ENCODE measurements at places on chromosomes 11 and 22.
A peak's percentile ranks its signal among the peaks of the same experiment; 100 is the strongest.

- peak; percentile 65 for DNase-seq
Measured at GRCh38 chr22:29394931-29395581, 6.7 kb upstream of the AP1B1 start.

DNA sequence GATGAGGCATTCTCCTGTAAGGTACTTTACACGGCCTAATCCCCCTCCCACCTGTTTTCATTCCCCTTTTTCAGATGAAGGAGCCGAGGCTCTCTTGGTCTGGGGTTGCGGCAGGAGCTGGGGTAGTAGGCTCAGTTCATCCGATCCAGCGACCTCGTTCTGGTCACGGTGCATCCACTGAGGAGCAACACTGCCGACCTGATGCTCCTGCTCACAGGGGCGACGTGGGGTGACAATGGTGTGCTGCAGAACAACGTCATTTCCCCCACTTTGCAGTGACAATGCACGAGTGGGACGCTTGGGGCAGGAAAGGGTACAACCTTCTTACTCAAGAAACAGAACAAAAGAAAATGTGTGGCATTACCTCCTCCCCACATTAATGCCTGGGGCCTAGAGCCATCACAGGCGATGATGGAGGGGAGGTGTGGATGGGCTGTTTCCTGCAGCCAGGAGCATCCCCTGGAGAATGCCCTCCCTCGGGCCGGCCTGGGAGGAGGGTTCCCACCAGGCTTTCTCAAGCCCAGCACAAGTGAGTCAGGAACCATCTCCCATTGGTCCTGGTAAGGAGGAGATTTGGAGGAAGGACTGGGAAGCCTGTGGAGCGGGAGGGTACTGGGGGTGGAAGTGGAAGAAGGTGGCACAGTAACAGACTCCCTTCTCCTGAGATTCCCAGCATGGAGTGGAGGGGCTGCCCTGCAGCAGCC lies 125.6 kb downstream of the SPATA19 start:
- no peak for DNase-seq

DNA sequence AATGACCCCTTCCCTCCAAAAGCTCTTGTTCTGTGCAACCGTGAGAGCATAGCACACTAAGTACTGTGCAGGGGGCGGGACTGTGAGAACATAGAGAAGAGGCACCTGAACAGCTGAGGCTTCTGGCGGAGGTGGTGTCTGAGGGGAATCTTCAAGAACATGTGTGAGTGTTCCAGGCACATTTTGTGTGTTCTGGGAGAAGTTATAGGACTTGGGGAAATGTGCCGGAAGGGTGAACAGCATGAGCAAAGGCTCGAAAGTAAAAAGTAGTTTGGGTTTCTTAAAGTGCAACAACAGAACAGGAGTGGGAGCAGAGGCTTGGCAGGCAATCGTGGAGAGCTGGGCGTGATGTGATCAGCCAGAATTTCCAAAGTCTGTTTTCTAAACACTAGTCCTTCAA lies 12.4 kb upstream of the SYN3 start:
- DNase-seq: no peak

DNA sequence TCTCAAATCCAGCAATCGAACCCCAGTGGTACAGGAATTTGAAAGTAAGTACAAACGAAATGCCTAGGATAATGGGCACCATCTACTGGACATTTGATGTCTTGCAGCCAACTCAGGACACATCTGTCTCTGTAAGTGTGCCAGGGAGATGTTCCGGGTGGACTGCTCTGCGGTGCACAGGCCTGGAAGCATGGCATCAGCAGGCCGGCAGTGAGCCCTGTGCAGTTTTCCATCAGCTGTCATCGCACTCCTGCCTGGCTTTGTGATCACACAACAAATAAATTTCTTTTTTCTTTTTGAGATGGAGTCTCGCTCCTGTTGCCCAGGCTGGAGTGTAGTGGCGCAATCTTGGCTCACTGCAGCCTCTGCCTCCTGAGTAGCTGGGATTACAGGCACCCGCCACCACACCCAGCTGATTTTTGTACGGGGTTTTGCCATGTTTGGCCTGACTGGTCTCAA lies 71.0 kb downstream of the JAM3 start:
- DNase-seq: peak; percentile 77

DNA sequence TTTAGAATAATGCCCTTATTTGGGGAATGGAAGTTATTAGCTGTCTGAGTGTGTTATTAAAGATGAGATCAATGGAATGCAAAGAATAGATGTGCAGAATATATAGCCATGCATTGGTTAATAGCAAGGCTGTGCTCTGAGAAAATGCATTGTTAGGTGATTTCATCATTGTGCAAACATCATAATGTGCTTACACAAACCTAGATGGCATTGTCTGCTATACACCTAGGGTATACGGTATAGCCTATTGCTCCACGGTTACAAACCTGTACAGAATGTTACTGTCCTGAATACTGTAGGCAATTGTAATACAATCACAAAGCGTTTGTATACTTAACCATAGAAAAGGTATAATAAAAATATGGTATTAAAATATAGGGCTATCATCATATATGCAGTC lies 25.5 kb downstream of the SLC5A12 start:
- no peak for DNase-seq

DNA sequence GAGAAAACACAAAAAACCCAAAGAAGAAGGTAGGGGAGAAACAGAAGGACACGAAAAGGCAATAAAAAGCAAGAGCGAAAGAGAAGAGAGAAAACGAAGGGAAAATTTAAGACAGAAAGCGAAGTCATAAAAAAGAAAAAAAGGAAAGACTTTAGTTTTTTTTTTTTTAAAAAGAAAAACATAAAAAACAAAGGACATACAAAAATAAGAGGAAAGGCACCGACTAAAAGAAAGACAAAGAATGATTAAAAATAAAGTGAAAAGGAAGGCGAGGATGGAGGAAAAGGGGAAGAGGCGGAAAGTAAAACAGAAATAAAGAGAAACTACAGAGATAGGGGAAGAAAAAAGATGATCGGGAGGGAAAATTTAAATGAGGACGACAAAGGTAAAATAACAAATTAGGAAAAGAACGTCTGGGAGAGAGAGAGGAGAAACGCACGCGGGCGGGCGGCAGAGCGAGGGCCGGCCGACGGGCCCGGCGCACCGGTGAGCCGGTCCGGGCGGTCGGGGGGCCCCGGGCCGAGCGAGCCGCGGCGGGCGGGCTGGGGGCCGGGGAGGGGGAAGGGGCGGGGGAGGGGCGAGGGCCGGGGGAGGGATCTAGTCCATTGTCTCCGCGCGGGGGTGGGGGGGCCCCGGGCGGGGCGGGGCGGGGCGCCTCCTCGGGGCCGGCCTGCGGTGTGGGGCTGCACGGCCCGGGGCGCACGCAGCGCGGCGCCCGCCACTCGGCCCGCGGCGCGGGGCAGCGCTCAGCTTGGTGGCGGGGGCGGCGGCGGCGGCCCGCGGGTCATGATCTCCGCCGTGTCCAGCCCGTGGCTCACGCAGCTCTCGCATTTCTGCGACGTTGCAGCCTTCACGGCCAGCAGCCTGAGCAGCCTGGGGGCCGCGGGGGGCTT lies at the start of gene TBX1:
TSS of gene TBX1 (plus strand) at position 721 of the 893 bp plus-strand sequence. CDS start at position 787, 66 bp downstream.
- no peak for DNase-seq

DNA sequence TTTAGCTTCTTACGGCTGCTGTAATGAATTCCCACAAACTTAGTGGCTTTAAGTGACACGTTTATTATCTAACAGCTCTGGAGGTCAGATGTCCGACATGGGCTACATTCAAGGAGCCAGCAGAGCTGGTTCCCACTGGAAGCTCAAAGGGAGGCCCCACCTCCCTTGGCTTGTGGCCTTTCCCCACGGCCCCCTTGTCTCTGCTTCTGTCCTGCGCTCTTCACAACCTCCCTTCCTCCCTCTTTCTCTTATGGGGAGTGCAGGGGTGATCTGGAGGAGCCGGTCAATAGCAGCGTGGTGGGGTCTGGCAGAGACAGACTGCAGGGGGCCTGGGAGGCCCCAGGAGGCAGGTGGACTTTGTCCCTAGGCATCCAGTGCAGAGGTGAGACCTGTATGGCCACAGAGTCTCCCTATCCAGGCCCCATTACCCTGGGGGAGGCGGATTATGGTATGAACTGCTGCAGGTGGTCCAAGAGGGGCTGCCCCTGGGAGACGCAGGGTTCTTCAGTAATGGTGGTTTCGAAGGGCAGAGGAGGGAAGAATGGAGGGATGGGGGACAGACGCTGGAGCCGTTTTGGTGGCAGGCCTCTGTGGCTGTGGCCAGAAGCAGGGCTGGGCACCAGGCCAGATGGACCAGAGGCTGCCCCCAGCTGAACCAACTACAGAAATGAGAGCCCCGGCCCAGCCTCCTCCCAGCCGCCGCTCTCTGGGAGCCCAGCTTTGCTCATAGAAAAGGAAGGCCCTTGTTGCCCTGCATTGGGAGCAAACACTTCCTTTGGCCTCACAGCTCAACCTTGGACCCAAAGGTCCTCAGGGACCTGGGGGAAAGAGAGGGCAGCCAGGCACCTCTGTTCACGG lies 30.7 kb upstream of the KCNQ1OT1 start:
- no peak for DNase-seq

DNA sequence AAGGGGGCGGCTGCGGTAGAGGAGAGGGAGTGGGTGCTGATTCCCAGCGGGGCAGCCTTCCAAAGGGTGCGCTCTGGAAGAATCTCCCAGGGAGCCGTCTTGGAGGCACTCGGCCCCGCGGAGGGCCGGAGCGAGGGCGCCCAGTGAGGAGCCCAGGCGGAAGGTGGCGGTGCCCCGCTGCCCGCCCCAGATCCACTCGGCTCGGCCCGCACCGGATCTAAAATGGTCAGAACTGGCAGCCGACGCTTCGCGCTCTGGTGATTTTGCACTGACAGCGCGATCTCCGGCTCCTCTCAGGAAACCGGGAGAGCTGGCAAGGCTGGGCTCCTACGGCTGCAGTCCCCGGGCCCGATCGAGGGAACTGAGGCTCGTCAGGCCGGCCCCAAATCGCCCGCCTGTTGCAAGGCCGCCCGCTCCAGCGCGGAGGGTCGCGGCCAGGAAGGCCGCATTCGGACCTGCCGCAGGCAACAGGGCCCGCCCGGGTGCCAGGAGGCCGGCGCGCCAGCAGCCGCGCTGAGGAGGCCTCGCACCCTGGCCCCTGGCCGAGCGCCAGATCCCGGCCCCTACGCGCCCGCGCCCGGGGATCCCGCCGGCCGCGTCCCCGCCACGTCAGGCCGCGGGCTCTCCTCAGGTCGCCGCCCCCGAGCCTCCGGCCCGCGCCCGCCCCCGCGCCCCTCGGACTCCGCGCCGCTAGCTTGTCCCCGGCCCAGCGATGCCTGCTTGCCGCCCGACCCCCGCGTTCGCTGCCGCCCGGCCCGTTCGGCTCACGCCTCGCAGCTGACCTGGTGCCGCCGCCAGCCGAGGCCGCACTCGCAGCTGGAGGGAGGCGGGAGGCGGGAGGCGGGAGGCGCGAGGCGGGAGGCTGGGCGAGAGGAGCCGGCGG lies at the start of gene KLHL22:
TSS of gene KLHL22 (minus strand) at position 818 of the 883 bp plus-strand sequence. CDS start 6,584 bp downstream, outside the sequence.
- peak; percentile 9 for DNase-seq
